ENCODE measurements at places on chromosomes 12 and 14.

DNA sequence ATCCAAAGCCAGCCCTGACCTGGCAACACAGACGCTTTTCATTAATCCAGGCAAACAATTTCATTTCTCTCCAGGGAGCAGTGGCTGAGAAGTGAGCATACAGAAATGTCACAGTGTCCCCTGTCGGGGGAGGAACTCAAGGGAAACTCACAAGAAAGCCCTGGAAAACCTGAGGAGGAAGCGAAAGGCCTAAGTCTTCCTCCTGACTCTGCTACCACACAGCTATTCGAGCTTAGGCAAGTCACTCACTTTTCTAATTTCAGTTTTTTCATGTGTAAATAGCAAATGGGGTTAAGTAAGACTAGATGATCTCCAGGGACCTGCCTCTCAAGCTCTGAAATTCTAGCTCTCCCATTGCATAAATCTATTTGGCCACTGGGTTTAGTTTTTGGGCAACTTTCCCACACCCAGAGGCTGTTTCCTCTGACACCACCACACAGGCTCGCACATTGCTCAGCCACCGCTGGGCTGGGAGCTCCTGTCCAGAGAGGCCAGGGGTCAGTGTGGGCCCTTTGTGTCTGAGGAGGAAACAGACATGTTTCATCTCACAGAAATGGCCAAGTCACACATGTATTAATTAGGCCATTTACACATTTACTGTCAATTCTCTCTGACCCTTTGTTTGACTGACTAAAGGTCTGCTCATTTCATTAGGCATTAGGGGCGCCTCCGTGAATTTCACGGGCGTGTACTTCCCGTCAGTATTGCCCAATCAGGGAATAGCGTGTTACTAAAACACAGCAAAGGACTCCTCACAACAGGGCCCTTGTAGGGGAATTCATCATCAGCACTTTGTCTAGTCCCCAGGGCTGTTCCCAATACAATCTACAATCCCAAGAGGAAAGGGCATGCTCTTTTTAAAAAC is 9.8 kb upstream of the PNMA1 start:
- no peak for DNase-seq

- no peak for DNase-seq
Measured at GRCh38 chr12:31005256-31005943, 68.3 kb upstream of the DDX11 start.

DNA sequence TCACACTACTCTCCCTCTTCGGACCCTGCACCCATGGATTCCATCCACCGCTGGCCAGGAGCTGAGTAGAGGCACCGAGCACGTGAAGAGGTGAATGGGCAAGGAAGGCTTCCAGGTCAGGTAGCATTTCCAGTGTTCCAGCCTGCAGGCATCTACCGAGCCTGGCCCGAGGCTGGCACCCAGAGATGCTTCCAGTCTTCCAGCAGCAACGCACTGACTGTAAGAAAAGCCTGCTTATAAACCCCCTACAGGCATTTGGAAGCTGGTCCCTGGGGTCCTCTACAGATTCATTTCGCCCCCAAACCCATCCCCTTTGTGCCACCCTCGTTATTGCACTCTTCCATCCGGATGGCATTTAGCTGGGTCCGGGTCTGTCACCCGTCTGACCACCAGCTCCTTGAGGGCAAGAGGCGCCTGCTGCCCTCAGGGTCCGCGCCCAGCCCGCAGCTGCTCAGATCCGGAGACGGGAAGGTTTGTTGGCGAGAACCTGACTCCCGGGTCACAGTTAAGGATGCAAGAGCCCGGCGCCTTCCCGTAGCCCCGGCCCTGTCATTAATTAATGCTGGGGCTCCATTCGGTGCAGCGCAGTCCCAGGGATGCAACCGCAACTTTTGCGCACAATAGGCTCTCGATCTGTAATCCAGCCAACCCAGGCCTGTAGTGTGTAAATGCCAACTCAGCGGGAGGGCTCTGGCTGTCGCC is 614 bp upstream of the MARK3 start:
- no peak for DNase-seq

DNA sequence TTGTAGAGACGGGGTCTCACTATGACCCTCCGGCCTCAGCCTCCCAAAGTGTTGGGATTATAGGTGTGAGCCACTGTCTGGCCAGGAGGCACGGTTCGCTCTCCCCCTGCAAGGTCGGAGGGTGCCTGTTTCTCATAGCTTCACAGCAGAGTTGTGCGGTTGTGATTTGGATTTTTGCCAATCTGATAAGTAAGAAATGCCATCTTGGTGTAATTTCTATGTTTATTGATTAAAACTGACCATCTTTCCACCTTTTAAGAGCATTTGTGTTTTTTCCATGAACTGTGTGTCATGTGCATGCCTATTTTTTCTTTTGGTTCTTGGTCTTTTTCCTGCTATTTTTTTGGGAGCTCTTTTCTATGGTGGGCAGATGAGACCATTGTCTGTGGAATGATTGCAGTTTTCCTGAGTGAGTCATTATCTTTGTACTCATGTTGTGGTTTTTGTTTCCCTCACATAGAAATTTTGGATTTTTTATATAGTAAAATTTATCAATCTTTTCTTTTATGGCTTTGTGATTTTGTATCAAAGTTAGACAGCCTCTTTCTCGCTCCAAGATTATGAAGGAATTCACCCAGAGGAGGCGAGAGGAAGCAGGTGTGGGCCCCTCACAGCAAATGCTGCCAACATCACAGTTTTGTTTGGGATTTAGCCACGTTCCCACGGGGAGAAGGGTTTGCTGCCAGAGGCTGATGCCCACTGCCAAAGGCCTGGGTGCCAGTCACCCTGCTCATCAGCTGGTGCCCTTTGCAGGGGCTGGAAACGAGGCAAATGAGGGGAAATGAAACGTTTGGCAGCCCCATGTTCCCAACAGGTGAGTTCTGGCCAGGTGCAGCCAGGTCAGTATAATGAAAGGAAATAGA is 47.2 kb downstream of the RFX4 start:
- no peak for DNase-seq

DNA sequence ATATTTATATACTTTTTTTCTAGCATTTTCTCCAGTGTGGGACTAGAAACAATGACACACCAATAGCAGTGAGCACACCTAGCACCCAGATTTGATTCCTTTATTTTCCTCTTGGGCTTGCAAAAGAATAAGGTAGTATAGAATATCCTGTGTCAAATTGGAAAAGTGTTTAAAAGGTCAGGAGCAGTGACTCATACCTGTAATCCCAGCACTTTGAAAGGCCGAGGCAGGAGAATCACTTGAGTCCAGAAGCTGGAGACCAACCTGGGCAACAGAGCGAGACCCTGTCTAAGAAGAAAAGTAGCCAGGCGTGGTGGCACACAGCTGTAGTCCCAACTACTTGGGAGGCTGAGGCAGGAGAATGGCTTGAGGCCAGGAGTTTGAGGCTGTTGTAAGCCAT is 53.8 kb upstream of the SGPP1 start:
- DNase-seq = no peak
